Bronchial epithelial cell (primary cell): ENCODE measurements at places on chromosomes 7 and 10. TPM values are rescaled to one million over a fixed set of nuclear protein-coding genes. Genes with fewer than 3 reads are reported as not detected.

The PRPS1L1 gene
- total RNA-seq = not detected in 2 replicates

The ATOH7 gene
- total RNA-seq = under 0.01 TPM in 1 of 2 replicates, not detected in the other

The FZD8 gene
- total RNA-seq = 5.2 and 6.8 TPM in 2 replicates

The ANXA11 gene
- 22.1 and 31.7 TPM in 2 replicates for total RNA-seq

The EFCAB10 gene
- 0.51 and 0.53 TPM in 2 replicates for total RNA-seq

The SPACDR gene
- total RNA-seq = 0.38 and 0.53 TPM in 2 replicates

The LIPM gene
- not detected in 2 replicates for total RNA-seq

The TMEM213 gene
- total RNA-seq = not detected in 2 replicates

The HECW1 gene
- under 0.01 TPM in 1 of 2 replicates, not detected in the other for total RNA-seq

The RNF32 gene
- 1.3 and 1.8 TPM in 2 replicates for total RNA-seq

The HMX2 gene
- total RNA-seq = not detected in 2 replicates

The ELMO1 gene
- under 0.01 TPM in 1 of 2 replicates, not detected in the other for total RNA-seq

The STAG3 gene
- total RNA-seq = under 0.01 and 0.13 TPM in 2 replicates
